ENCODE measurements at places on chromosomes 13 and 19.

GRCh38 chr19:9862938-9863337, 27.8 kb downstream of the PIN1 start:
- no peak for DNase-seq

GRCh38 chr13:33204130-33204927, 81.2 kb downstream of the STARD13 start:
- DNase-seq = no peak

DNA sequence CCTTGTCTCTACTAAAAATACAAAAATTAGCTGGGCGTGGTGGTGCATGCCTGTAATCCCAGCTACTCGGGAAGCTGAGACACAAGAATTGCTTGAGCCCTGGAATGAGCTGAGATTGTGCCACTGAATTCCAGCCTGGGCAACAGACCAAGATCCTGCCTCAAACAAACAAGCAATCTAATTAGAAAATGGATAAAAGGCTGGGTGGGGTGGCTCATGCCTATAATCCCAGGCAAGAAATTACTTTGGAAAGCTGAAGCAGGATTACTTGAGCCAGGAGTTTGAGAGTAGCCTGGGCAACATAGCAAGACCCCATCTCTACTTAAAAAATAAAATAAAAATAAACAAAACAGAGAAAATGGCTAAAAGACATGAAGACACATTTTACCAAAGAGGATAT, 77.0 kb downstream of the CAB39L start:
- no peak for DNase-seq

GRCh38 chr19:45917421-45918091, 3.0 kb upstream of the NANOS2 start:
- DNase-seq = no peak

DNA sequence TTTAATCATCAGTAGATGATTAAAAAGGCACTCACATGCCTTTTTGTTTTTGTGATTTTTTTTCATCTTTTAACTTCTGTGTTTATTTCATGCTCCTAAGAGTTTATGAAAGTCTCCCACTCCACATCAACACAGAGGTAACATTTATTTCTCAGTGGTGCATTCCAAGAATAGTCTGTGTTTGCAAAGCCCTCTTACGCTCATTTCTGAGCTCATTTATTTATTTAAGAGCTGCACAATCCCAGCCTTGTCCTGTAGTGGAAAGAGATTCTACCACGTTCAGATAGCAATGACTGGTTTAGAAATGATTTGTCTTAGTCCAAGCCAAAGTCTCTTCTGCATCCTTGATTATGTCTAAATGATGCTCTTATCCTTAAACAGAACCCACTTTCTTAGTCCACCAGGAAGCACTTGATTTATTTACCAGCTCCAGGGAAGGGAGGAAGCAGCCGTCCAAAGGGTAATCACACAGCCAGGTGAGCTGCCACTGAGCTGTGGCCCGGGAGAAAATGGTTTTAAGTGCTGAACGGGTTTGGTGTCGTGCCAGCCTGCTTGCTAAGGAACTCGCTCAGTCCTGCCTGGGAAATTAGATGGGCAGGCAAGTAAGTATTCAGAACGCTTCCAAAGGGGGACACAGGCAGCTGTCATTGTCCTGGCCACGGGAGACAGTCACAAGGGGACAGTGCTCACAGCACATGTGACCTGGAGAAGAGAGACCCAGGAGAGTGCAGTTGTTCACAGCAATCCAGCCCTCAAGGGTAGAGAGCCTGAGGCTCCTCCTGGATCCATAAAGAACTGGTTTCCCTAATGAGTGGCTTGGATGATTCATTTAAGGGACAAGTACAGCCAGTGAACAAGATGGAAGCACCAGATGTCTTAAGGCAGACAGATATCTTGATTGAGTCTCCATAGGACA, 131.8 kb upstream of the WASF3 start:
- DNase-seq = peak; percentile 80

GRCh38 chr13:96041326-96042110, 11.7 kb downstream of the UGGT2 start:
- DNase-seq = no peak

- DNase-seq = no peak
Observed at GRCh38 chr13:32682740-32683139, 96.5 kb downstream of the PDS5B start.

DNA sequence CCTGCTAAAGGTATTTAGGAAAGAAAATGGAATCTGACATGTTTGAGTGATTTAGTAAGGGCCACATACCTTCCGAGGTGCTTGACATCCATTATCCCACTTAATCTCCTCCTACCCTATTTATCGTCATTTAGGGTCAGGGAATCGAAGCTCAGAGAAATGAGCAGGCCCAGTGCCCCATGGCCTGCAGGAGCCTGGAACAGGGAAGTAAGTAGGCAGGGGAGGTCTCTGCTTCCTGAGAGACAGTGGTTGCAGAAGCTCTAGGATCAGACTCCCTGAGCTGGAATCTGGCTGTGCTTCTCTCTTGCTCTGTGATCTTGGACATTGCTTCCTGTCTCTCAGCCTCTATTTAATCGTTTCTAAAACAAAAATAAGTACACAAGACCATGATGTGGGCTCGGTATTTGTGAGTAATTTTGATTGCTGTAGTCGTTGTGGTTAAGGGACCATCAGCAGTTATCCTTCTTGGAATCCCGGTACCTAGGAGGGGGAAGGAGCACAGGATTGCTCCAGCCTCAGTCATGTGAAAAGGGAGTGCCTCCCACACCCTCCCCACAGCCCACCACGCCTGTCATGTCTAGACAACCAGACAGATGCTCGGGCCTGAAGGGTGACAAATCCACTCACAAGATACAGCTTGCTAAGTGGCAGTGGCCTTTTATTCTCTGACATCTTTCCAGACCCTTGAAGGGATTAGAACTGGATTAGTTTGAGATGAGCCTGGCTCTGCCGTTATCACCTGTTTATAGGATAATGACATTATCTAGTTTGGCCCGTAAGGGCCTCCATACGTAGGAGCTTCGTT, 169.2 kb upstream of the TSHZ3 start:
- DNase-seq = no peak

Data from NCI-H1092 treated with DMSO at 0.1 percent for 48 hours (cell line).